Ecto neural progenitor cell (in vitro differentiated cells): ENCODE measurements at places on chromosomes 6 and 20.

- DNase-seq: peak; percentile 80
These were observed 529.3 kb downstream of the QKI start for GRCh38 chr6:163943607-163944385.

GRCh38 chr20:1696521-1697209, 39.1 kb upstream of the SIRPG start:
- DNase-seq: no peak

DNA sequence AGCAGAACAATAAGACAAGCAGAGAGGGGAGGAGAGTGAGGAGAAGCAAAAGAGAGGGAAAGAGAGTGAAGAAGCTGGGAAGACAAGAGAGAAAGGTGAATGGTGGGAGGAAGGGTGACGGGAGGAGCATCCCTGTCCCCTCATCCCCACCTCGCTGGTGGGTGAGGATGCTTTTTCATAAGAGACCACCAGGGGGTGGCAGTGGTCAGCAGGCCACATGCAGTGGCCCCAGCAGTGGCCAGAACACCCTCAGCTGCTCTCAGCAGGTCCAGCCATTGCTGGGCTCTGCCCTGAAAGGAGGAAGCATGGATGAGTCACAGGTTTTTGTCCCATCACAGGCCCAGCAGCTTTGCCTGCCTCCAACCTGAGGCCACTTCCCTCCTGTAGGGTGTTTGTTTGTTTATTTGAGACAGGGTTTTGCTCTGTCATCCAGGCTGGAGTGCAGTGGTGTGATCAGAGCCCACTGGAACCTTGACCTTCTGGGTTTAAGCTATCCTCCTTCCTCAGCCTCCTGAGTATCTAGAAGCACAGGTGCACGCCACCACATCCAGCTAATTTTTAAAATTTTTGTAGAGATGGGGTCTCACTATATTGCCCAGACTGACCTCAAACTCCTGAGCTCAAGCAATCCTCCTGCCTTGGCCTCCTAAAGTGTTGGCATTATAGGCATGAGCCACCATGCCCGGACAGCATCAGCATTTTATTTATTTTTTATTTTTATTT, 24.0 kb downstream of the FGD2 start:
- peak; percentile 71 for DNase-seq

- no peak for DNase-seq
These were observed 20.4 kb upstream of the EXOC2 start for GRCh38 chr6:713351-713750.

- peak; percentile 46 for DNase-seq
These were observed 714.5 kb upstream of the EYS start for GRCh38 chr6:66421570-66421969.

- DNase-seq: no peak
These were observed 6.8 kb downstream of the TMX4 start for GRCh38 chr20:8012724-8013123.

- DNase-seq: peak; percentile 82
These were observed 696 bp upstream of the SIRPA start for GRCh38 chr20:1894471-1894950.

- DNase-seq: no peak
These were observed 54.7 kb downstream of the PHF20 start for GRCh38 chr20:35826397-35826998.

GRCh38 chr6:168609026-168609685, 168.2 kb downstream of the SMOC2 start:
- no peak for DNase-seq

DNA sequence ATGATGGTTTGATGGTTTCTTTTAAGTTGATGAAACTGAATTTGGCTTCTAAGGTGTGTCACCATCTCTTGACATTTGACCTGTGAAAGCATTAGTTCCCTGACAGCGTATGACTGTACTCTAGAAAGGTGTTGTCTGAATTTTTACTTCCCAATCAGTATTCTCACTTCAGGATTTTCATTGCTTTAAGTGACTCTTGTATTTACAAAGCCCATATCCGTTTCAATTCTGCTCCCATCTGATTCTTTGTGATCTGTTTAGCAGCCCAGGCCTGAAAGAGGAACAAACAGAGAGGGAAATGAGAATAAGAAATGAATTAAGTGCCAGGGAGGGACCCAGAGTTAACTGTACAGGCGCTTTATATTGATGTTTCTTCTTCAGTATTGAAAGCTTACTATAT, 73.7 kb downstream of the FARS2 start:
- no peak for DNase-seq

DNA sequence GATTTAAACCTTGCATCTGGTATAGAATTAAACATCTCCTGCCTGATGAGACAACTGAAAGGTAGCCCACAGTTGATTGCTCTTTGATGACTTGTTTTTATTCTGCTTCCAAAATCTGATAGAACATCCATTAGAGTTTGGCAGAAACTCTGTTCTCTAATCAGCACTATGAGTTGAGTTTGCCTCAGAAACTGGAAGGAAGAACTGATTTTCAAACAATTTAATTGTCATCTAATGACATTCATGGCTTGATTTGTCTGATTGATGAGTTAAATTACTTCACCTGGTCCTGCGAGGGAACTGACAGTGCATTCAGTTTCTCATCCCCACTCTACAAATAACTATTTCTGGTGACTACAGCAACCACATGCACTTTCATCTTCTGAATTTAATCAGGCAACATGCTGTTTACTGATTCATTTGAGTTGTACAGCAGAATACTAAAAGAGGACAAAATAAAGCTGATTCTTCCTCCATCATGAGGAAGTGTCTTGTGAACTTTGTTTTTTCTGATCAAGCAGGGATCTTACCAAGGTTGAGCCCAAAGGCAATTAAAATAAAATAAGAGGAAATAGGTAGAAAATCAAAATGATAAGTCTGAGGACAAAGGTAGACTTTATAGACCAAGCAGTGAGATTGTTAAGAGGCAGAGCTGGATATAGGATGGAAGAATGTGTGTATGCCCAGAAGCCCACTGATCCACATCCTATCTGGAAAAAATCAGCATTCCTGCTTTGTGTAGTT, 15.7 kb upstream of the MRAP2 start:
- no peak for DNase-seq
